ENCODE measurements at places on chromosomes 12 and 14.

DNA sequence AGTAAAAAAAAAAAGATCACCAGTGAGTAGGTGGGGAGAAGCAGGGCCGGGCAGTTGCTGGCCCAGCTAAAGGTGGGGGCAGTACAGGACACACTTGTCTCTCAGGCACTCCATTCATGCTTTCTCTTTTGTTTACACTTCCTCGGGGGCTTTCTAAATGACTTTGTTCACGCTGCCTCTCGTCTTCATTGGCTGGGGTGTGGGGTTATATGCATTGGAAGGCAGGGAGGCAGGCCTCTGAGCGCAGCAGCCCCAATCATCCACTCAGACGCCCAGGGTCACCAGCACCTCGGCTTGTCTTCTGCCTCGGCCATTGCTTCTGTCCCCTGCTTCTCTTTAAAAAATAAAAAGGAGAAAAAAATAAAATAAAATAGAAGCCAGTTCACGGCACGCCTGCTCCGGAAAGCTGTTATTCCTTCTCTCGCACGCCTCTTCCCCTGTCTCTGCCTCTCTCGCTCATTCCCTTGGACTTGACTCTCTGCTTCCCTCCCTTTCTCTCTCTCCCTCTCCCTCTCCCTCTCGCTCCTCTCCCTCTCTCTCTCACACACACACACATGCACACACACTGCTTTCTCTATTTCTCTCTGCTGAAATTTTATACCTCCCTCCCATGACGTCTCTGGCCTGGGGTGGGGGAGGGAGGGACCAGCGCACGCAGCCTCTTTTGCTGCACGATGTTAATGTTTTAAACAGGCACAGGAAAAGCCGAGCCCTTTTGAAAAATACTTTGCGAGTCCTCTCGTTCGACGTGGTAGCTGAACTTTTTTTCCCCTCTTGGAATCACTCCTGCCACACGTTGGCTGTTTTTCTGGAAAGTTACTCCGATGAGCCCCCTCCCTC, at the start of gene TGFB3:
TSS of gene TGFB3 (minus strand) at position 570 of the 840 bp plus-strand sequence. CDS start 1,102 bp downstream, outside the sequence.
- DNase-seq: peak; percentile 73
- H3K27me3 ChIP-seq: peaks cover 20% of the 10 kb centered on the region
- H3K27ac ChIP-seq: peak within 1 kb of the TSS; percentile 74
- H3K4me1 ChIP-seq: peaks cover 47% of the 10 kb centered on the region

DNA sequence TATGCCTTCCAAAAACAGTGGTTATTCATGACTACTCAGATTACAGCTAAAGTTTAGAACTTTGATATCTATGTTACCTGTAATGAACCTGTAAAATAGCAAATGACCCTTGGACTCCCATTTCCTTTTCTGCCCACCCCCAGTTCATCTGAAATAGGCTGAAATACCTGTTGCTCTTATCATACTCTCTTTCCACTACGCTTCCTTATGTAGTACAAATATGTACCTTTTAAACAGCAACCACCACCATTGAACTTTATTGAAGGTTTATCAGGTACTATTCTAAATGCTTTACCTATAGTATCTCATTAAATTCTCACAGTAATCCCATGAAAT, 239.7 kb downstream of the SSPN start:
- no peaks in the 10 kb centered on the region for H3K36me3 ChIP-seq
- no peaks in the 10 kb centered on the region for H3K27me3 ChIP-seq
- no peak overlapping the region for H3K27ac ChIP-seq
- H3K4me1 ChIP-seq: no peaks in the 10 kb centered on the region
- no peak for DNase-seq

GRCh38 chr14:63677891-63678379, 36.3 kb upstream of the WDR89 start:
- H3K27ac ChIP-seq: no peak overlapping the region
- H3K4me3 ChIP-seq: no peak overlapping the region
- no peaks in the 10 kb centered on the region for H3K27me3 ChIP-seq
- H3K36me3 ChIP-seq: peaks cover 14% of the 10 kb centered on the region
- H3K4me1 ChIP-seq: no peaks in the 10 kb centered on the region
- DNase-seq: no peak

GRCh38 chr14:90858511-90858910, 42.3 kb upstream of the TTC7B start:
- peaks cover 3% of the 10 kb centered on the region for H3K4me1 ChIP-seq
- no peak overlapping the region for H3K4me3 ChIP-seq
- no peaks in the 10 kb centered on the region for H3K27me3 ChIP-seq
- H3K27ac ChIP-seq: no peak overlapping the region
- no peak for DNase-seq

DNA sequence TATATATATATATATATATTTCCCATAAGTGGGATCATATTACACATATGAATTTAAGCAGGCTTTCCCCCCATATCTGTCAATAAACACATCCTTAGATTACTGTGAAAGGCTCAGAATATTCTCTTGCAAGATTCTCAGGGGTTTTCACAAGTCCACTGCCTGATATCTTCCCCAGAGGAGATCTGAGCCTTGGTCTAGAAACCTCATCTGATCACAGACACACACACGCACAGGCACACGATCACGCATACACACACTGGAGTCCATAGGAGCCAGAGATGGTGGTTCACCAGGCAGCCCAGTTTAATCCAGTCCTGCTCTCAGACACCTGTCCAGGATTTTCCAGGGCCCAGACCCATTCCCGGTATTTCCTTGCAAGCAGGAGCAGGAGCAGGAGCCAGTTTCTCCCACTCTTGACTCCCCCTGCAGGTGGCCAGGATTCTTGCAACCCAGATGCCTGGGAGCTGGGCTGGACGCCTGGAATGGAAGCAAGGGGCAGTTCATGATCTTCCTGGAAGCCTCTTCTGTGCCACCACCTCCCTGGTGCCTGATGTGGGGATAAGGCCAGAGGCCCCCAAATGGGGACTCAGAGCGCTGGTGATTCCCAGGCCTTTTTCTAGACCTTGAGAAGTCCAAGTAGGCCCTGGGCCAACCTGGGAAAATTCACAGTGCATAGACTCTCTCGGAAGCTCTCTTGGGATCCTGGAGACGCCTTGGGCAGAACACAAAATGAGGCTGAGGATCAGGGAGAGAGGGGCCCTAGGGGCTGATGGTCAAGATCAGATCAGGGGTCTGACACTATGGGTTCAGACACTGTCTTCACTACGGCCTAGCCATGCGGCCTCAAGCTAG, 16.5 kb upstream of the KRT78 start:
- peaks cover 18% of the 10 kb centered on the region for H3K4me1 ChIP-seq
- H3K36me3 ChIP-seq: no peaks in the 10 kb centered on the region
- DNase-seq: peak; percentile 40
- no peak overlapping the region for H3K4me3 ChIP-seq

DNA sequence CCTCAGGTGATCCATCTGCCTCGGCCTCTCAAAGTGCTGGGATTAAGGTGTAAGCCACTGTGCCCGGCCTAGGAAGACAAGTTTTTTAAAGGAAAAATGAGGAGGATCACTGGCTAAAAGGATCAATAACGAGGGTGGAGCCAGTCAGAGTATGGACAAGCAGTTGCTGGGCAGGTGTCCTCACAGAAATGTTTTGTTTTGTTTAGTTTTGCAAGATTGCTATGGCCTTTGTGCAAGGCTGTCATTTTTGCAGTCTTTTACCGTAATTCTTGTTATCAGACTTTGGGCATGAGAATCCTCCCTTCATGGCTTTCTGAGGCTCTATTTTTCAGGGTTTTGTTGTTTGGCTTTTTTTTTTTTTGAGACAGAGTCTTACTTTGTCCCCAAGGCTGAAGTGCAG, 11.9 kb upstream of the METAP2 start:
- H3K36me3 ChIP-seq: no peaks in the 10 kb centered on the region
- no peaks in the 10 kb centered on the region for H3K4me1 ChIP-seq
- H3K4me3 ChIP-seq: no peak overlapping the region
- no peak for DNase-seq

- no peak overlapping the region for H3K4me3 ChIP-seq
- no peaks in the 10 kb centered on the region for H3K36me3 ChIP-seq
- peaks cover 9% of the 10 kb centered on the region for H3K4me1 ChIP-seq
- H3K27ac ChIP-seq: no peak overlapping the region
- no peak for DNase-seq
These were observed 14.0 kb downstream of the BEGAIN start for GRCh38 chr14:100573002-100573756.

- peak overlapping the region; percentile 93 for H3K4me3 ChIP-seq
- no peak for DNase-seq
- peak overlapping the region; percentile 94 for H3K27ac ChIP-seq
- peaks cover 13% of the 10 kb centered on the region for H3K36me3 ChIP-seq
- no peaks in the 10 kb centered on the region for H3K27me3 ChIP-seq
- peaks cover 34% of the 10 kb centered on the region for H3K4me1 ChIP-seq
These were observed 1.1 kb downstream of the ABCD4 start for GRCh38 chr14:74301594-74302151.

DNA sequence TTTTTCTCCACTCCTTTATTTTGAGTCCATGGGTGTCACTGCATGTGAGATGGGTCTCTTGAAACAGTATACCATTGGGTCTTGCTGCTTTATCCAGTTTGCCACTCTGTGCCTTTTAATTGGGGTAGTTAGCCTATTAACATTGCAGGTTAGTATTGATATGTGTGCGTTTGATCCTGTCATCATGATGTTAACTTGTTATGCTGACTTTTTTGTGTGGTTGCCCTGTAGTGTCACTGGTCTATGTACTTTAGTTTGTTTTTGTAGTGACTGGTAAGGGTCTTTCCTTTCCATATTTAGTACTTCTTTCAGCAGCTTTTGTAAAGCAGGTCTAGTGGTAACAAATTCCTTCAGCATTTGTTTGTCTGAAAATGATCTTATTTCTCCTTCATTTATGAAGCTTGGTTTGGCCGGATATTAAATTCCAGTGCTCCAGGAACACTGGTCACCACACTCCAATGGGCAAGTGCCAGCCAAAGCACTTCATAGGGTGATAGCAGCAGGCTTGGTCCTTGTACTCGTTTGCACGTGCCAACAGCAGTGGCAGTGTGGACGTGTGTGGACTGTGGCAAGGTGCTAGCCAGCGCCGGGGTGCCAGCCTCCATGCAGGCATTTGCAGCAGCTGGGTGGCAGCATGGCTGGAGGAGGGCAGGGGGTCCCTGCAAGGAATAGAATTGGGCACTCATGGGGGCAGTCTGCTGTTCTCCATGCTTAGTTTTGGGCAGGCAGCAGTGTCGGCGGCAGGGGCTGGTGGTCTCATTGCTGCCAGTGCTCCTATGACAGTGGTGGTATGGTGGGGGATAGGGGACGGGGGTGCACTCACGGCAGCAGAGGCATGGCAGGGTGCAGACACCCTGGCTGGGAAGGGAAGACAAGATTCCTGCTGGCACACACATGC, 53.5 kb downstream of the FRS2 start:
- no peak overlapping the region for H3K4me3 ChIP-seq
- no peaks in the 10 kb centered on the region for H3K27me3 ChIP-seq
- peaks cover 5% of the 10 kb centered on the region for H3K4me1 ChIP-seq
- no peak for DNase-seq

DNA sequence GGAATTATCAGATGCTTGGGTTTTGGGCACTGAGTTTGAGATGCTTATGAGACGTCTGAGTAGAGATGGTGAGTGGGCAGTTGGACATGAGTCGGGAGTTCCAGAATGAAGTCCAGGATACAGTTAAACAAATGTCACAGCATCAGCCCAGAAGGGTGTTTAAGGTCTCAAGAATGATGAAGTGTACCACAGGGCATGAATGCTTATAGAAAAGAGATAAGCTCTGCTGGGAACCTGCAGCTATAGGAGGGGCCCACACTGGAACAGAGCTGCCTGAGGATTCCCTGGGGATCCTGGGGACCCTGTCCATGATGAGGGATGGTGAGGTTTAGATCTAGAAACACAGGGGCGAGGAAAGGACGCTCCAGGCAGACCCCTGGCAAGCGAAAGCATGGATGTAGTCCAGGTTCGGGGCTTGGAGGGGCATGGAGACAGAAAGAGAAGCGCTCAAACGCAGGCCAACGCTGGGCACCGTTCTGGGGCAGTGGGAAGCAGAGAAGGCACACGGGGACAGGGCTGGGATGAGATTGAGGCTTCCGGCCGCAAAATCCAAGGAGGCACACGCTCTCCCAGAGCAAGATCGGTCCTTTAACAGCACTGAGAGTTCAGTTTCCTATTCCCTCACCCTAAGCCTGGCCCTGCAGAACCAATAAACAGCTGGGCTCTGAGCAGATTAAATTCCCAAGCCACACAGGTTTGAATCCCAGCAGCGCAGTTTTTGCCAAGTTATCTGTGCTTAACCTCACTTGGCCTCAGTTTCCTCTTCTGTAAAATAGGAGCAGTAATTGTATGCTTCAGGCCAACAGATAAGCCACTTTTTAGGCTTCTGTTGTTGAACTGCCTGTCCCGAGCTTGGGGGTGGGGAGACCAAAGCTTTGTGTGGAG, 52.9 kb downstream of the EID3 start:
- no peaks in the 10 kb centered on the region for H3K27me3 ChIP-seq
- H3K27ac ChIP-seq: no peak overlapping the region
- peaks cover 4% of the 10 kb centered on the region for H3K36me3 ChIP-seq
- peaks cover 3% of the 10 kb centered on the region for H3K4me1 ChIP-seq
- no peak for DNase-seq
- no peak overlapping the region for H3K4me3 ChIP-seq

GRCh38 chr12:48764521-48764920, 24.4 kb downstream of the ADCY6 start:
- H3K27me3 ChIP-seq: peaks cover 46% of the 10 kb centered on the region
- no peak for DNase-seq
- H3K27ac ChIP-seq: no peak overlapping the region
- no peaks in the 10 kb centered on the region for H3K36me3 ChIP-seq
- H3K4me3 ChIP-seq: no peak overlapping the region
- peaks cover 12% of the 10 kb centered on the region for H3K4me1 ChIP-seq

GRCh38 chr12:6843118-6843902, 2.6 kb downstream of the GNB3 start:
- peaks cover 9% of the 10 kb centered on the region for H3K4me1 ChIP-seq
- DNase-seq: no peak
- H3K27me3 ChIP-seq: peaks cover 20% of the 10 kb centered on the region
- H3K36me3 ChIP-seq: peaks cover 15% of the 10 kb centered on the region

DNA sequence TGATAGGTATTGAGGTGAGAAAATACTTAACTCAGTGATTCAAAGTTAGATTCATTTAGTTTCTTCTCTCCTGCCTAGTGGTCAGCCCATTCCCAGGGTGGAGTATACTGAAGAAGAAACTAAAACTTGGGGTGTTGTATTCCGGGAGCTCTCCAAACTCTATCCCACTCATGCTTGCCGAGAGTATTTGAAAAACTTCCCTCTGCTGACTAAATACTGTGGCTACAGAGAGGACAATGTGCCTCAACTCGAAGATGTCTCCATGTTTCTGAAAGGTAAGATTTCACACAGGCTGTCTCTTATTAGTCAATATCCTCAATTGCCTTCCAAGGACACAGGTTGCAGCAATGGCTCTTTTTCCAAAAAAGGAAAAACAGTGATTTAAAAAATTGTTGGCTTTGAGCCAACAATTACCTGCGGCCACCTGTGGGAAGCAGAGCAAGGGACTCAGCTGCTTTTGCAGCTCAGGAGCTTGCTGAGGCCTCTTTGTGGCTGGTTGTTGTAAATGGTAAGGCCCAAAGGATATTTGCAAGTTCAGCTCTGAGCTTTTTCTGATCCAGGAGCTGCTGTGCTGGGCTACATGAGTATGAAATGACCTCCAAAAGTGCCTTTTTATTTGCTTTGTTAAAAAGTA, 33.9 kb downstream of the TPH2 start:
- no peak for DNase-seq
- H3K27me3 ChIP-seq: peaks cover 13% of the 10 kb centered on the region
- H3K36me3 ChIP-seq: no peaks in the 10 kb centered on the region

DNA sequence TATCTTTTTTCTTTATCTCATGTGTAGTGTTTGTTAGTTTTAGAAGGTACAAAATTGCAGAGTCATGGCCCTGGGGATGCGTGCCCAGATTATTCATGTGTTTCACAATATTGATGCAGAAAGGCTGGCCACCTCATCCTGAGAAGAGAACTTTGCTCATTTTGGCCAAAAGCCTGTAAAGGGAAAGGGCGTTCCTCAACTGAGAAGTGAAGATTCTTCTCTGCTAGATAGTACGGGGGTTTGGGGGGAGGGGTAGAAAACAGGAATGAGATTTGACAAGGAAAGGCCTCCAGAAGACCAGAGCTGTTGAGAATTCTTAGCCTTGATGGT, 1.7 kb downstream of the MGST1 start:
- H3K27me3 ChIP-seq: peaks cover 17% of the 10 kb centered on the region
- no peak overlapping the region for H3K4me3 ChIP-seq
- H3K36me3 ChIP-seq: no peaks in the 10 kb centered on the region
- H3K4me1 ChIP-seq: no peaks in the 10 kb centered on the region

All from activated naive CD4-positive, alpha-beta T cell treated with anti-CD3 and anti-CD28 coated beads, Interleukin-2, amount 10 ng/mL, durations not matched to agents 7 days and 5 days (primary cell).